Omental fat pad (tissue), 4 donors: ENCODE measurements at places on chromosomes 13 and 19.

- no peak for DNase-seq
Observed at GRCh38 chr13:96967248-96967745, 27.0 kb downstream of the OXGR1 start.

GRCh38 chr19:49940482-49940791, 11.1 kb upstream of the NUP62 start:
- DNase-seq: no peak

GRCh38 chr19:55112246-55112776, 5.1 kb downstream of the PPP1R12C start:
- no peak for DNase-seq

GRCh38 chr13:77353995-77354394, 27.1 kb upstream of the MYCBP2 start:
- DNase-seq: no peak

GRCh38 chr19:45973553-45974338, at the start of gene NOVA2:
NOVA2 (minus strand) TSS chr19:45973865; CDS start chr19:45973351, 514 bp downstream.
- DNase-seq: no peak

GRCh38 chr19:18131841-18132596, 20.9 kb upstream of the PIK3R2 start:
- no peak for DNase-seq
